ENCODE measurements at places on chromosomes 5 and 9.

DNA sequence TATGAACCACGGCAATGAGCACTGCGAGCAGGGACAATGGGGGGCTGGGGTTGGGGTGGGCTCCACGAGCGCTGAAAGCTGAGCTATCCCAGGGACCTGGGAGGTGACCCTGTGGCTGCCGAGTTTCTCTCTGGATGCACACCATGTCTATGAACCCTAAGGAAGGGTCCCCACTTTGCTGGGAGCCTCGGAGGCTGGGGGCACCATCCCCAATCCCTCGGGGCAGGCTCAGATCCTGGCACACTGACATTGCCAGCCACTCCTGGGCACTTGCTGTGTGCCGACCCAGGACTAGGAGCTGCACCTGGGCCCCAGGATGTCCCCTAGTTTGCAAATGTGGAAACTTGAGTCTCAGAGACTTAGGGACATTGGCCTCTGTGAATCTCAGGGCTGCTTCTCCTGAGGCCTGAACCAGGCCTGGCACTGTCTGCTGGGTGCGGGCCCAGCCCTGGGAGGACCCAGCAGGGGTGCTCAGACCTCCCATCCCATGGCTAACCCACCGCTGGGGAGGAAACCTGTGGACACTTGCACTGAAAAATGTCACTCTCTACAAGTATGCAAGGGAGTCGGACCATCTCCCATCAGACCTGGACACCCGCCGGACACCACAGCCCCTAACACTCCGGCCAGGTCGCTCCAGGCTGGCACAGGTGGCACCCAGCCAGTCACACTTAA, 13.0 kb upstream of the CAMSAP1 start:
- no peak for DNase-seq

DNA sequence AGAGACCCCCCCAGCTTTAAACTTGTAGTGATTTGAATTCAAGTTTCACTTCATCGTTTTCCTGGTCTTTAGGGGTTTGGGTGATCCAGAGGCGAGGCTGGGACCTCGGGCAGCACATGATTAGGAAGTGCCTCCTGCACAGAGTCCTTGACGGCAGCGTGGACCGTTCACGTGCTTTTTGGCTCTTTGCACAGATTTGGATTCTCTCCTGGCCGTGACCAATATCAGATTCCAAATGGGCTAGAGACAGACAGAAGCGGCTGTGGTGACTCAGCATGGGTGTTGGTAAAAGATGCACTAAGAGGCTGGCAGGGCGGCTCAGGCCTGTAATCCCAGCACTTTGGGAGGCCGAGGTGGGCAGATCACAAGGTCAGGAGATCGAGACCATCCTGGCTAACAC, 117.2 kb upstream of the CACNA1B start:
- no peak for DNase-seq

GRCh38 chr5:132601071-132601728, 44.4 kb downstream of the RAD50 start:
- DNase-seq, result no peak

GRCh38 chr9:69232135-69232534, 58.1 kb downstream of the TJP2 start:
- no peak for DNase-seq

DNA sequence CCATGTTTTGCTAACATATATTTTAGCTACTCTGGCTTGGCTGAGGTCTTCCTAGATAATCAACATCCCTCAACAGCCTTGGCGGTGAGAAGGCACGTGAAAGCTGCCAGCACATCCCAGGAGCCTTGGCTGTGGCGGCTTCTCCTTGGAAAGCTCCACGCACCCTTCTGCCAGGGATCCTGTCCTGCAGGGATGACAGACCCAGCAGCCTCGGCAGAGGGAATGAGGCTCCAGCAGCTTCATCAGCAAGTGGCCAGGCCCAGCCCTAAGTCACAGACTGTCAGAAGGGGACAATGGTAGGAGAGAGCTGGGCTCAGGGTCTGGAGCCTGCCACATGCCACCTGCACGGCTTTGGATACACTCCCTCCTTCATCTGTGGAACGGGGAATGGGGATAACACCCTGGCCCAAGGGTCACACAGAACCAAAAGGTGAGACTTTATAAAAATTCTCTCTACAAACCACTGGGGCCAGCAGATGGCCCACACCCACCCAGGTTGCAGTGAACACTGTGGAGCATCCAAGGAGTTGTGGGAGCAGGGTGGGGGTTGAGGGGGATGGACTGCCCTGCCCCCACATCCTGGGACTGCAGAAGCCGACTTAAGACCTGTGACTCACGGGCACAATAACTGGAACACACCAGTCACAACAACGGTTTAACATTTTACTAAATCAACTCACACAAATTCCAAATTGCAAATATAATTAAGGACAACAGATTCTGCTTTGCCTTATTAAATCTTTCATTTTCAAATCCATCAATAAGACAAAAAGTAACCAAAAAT, 65.1 kb downstream of the MACROH2A1 start:
- no peak for DNase-seq

- DNase-seq, result no peak
These were observed 16.2 kb upstream of the MAT2B start for GRCh38 chr5:163489055-163489744.

GRCh38 chr9:23669776-23670175, 156.3 kb downstream of the ELAVL2 start:
- DNase-seq, result no peak

DNA sequence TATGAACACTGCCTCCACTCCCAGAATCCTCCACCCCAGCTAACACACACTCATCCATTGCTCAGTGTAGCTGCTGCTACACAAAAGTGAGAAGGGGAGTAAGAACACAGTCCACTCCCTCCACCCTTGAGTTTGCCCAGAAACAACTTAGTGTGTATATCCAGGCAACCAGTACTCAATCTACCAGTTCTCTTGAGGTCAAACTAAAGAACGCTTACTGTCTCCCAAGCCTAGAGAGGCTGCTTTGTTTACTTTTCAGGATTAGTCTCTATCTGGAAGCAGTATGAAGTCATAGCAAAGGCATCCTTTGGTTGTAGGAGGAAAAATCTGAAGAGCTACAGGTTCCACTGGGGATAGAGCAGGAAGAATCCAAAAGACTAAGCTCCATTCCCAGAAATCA, 296.3 kb downstream of the KCNN2 start:
- DNase-seq, result no peak

- DNase-seq, result no peak
These were observed 35.5 kb downstream of the BICD2 start for GRCh38 chr9:92728831-92729734.

- DNase-seq, result no peak
These were observed 274.9 kb downstream of the PIK3R1 start for GRCh38 chr5:68490406-68490805.

GRCh38 chr5:159642379-159642778, 273.9 kb upstream of the ADRA1B start:
- DNase-seq, result no peak

Measured in activated CD8-positive, alpha-beta memory T cell treated with anti-CD3 and anti-CD28 coated beads, Interleukin-2, amount 50 U/mL, for 4 hours (primary cell).